ENCODE measurements at places on chromosomes 11 and 22.

GRCh38 chr11:46475926-46476545 is 84.5 kb upstream of the CHRM4 start:
- no peak for DNase-seq

GRCh38 chr22:49810363-49811019 is 17.2 kb downstream of the BRD1 start:
- DNase-seq: peak; percentile 48

GRCh38 chr11:117613521-117613920 is 183.5 kb downstream of the DSCAML1 start:
- no peak for DNase-seq

- DNase-seq: no peak
Measured at GRCh38 chr11:1870721-1871466, 18.0 kb downstream of the LSP1 start.

DNA sequence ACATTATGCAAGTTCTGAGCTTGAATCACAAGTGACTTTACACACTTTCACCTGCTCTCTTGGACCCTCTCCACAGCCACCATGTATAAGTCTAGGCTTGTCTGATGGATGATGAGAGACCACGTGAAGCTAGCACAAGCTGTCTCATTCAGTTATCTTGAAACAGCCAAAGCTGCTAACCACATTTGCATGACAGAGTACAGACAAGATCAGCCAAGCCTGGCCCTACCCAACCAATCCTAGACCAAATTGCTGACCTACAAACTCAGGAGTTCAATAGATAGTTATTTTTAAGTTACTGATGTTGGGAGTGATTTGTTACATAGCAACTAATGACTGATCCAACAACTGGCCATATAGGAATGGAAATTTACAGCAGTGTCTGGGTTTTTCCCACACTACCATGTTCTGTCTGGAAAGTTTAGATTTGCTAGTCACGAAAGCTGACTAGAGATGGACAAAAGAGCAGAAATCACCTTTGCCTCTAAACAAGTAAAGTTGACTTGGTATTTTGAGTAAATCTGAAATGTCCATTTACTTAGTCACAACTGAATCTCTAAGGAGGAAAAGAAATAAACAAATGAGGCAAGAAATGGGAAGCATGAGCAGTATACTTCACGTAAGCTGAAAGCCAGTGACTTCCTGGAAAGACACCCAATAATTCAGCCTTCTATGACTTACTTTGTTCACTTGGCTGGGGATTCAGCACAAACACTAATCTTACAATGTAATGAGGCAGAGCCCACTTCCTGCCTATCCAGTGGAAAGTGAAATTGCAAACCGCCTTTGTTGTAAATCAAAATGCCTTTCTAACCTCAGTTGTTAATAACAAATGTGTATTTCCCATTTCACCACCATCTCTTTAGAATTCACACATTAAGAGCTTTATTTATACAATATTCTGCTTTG is 101.7 kb downstream of the FAM181B start:
- no peak for DNase-seq

DNA sequence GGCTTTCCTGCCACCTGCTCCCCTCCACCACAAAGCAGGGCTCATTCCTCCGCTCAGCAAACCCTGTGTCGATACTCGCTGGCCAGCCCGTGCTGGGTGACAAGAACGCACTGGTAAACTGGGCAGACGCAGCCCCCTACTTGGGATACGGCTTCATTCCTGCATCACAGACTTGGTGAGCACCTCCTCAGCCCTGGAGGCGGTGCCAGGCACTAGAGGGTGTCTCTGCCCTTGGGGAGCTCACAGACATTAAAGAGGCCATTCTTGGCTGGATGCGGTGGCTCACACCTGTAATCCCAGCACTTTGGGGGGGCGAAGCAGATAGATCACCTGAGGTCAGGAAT is 6.0 kb downstream of the ZDHHC24 start:
- no peak for DNase-seq

GRCh38 chr11:77661670-77662069 is 24.1 kb upstream of the CLNS1A start:
- DNase-seq: no peak

GRCh38 chr11:129317571-129317970 is 58.1 kb upstream of the BARX2 start:
- DNase-seq: no peak

GRCh38 chr11:6418557-6419008 is 311 bp downstream of the APBB1 start:
- no peak for DNase-seq

GRCh38 chr22:30235687-30236170 is 10.8 kb downstream of the LIF start:
- no peak for DNase-seq

- peak; percentile 79 for DNase-seq
Measured at GRCh38 chr11:65551572-65552387, 6.4 kb downstream of the LTBP3 start.

GRCh38 chr11:19977941-19978340 is 182.3 kb downstream of the DBX1 start:
- no peak for DNase-seq

GRCh38 chr11:23797624-23798419 is 699.0 kb upstream of the LUZP2 start:
- no peak for DNase-seq

DNA sequence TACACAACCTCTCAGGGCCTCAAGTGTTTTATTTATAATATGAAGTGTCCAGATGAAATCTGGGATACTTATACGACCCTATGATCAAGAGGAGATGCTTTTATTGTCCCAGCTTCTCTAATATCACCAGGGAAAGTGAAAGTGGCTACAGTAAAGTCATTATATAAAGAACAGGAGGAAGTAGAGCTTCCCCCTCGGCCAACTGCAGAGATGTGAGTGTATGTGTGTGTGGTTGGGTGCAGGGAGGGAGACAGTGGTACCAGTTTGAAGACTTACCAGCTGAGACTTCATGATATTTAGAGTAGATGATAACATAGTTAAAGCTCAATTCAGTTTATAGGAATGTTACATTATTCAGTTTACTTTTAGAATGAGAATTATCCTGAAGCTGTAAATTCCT is 373.6 kb upstream of the DDI1 start:
- DNase-seq: peak; percentile 18

DNA sequence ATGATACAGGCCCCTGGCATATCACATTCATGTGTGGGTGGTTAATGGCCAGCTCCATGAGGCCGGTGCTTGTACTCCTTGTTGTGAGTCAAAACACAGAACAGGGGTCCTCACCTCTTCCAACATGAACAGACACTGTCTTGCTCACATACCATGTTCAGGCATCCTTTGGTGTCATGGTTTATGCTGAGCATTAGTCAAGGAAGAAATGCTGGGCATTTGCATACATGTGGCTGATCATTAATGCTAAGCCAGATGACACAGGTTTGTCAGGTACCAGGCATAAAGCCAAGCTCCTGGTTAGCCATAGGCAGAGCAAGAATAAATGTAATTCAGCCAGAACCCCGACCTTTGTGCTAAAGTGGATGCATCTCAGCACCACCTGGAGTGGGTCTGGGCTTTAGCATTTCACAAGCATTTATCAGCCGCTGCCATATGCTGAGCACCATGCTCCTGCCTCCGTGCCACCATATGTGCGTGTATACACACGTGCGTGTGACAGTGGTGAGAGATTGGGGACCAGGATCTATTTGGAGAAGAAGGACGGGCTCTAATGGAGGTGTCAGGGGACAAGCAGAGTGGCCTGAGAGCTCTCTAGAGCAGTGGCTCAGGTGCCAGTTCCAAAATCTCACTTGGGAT is 55.0 kb downstream of the MICAL2 start:
- DNase-seq: no peak

GRCh38 chr11:927871-928270 is 2.2 kb downstream of the AP2A2 start:
- no peak for DNase-seq

GRCh38 chr22:31212783-31213629 is 908 bp downstream of the LIMK2 start:
- no peak for DNase-seq

DNA sequence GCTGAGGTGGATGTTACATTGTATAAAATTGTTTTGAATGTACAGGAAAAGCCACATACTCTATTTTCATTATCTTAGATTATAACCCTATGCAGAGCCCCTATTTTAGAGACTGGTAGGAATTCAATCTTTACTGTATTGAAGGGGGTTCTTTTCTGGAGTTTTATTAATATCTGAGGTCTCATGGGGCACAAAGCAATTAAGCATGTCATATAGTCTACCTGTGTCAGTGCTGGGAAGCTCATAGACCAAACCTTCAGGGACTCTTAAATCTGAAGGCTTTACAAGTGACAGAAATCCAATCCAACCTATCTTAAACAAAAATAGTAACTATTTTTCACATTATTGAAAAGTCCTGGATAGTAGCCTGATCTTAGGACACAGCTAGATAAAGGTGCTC is 733.7 kb downstream of the NELL1 start:
- no peak for DNase-seq

GRCh38 chr11:76214968-76215548 is 8.8 kb upstream of the WNT11 start:
- DNase-seq: no peak

- no peak for DNase-seq
Measured at GRCh38 chr11:68806931-68807844, 34.5 kb downstream of the CPT1A start.

- DNase-seq: peak; percentile 56
Measured at GRCh38 chr11:61701242-61701886, 21.2 kb downstream of the DAGLA start.

- DNase-seq: no peak
Measured at GRCh38 chr11:110027627-110028371, 65.4 kb upstream of the ZC3H12C start.

DNA sequence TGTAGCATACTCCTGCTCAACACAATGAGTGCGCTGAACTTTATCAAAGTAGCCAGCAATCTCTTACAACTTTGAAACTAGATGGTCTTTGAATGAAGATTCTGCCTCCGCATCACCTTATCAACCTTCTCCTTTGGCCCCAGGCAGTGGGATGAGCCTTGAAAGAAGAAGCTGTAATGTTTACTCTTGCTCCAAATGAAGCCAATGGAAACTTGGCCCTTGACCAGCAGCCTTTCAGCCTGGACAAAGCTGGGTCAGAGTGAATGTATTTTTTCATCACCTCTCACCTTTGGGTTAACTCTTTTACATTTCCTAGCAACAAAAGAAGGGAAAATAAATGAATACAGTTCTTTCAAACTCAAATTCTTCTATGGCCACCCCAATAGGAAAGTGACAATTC is 359.1 kb downstream of the KCNA4 start:
- no peak for DNase-seq

- no peak for DNase-seq
Measured at GRCh38 chr11:121613724-121614123, 161.0 kb upstream of the SORL1-AS1 start.

DNA sequence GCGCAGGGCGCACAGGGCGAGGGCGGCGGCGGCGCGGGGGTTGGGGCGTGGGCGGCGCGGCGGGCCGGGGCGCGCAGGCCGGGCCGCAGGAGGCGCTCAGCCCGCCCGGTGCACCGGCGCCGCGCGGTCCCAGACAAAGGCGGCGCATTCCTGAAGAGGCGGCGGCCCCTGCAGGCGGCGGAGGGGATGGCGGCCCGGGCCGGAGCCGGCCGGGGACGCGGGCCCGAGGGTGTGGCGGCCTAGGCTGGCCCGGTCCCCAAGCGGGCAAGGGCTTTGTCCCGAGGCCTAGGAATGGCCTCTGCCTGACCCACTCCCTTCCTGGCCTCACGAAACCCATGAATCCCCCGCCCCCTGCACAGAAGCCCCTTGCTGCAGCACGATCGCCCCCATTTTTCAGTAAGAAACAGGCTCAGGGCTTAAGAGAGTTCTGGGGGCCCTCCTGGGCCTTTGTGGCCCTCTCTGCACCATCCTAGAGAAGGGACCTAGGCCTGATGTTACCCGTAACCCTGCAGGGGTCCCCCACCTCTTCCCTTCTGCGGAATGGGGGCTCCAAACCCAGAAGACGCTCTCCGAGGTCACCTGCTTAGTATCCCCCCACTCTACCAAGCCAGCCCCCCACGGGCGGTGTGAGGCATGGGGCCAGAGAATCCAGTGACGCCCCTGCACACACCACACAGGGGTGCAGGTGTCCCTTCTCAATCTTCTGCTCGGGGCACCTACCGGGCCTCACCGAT is at the start of gene RTN4R:
Gene RTN4R (minus strand): TSS at position 40 of the 734 bp plus-strand sequence. CDS start 226 bp downstream, outside the sequence.
- peak; percentile 72 for DNase-seq

DNA sequence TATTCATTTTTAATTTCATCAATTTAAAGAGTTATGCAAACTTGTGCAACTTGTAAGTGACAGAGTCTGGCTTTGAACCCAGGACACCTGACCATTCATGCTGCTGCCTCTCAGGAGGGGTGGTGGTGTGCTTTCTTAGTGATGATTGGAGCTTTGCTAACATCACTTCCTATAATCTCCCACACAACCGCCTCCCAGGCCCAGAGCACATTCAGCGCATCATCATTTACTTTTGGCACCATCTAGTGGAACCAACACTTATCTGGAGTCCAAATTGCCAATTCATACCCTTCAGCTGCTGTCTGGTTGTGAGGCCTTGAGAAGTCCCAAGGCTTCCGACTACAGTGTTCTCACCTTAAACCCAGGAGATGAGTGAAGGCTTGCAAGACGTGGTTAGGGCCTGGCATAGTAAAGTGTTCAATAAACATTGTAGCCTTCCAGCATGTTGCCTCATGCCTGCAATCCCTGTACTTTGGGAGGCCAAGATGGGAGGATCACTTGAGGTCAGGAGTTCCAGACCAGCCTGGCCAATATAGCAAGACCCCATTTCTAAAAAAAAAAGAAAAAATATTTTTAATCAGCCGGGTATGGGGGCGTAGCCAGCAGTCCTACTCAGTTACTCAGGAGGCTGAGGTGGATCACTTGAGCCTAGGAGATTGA is 1.1 kb upstream of the TTLL1 start:
- peak; percentile 97 for DNase-seq

DNA sequence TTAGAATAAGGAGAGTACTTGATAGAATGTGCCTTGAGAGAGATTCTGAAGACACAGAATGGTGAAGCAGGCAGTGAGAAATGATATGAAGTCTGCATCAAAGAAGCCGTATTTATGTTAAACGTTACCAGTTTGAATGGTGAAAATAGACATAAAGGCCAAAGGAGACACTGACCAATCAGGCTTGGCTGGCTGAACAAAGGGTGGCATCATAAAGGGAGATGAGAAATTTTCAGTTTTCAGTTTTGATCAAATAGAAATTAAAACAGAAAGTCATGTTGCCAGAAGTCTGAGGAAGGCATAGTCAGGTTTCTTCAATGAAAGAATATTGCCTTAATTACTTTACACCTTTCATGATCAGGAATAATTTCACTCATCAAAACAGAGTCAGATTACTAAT is 6.6 kb downstream of the OR51F1 start:
- no peak for DNase-seq

- no peak for DNase-seq
Measured at GRCh38 chr22:24474221-24474620, 20.9 kb upstream of the UPB1 start.

DNA sequence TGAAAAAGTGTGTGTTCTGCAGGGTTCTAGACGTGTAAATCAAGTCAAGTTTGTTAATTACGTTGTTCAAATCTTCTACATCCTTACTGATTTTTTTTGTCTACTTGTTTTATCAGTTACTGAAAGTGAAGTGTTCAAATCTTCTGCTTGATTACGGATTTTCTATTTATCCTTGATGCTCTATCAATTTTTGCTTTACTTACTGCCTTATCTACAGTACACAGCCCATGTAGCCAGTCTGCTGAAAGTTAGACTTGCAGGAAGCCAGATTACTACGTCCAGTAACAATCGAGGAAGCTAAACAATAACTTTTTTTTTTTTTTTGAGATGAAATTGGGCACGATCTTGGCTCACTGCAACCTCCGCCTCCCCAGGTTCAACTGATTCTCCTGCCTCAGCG is 15.6 kb upstream of the C11orf24 start:
- DNase-seq: peak; percentile 68

Data from hematopoietic multipotent progenitor cell treated with erythropoietin and hydrocortisone succinate and interleukin-3 and kit ligand, for 6 days (in vitro differentiated cells).